Adrenal gland (tissue), 19 donors: ENCODE measurements at places on chromosomes 12 and 14. TPM values are rescaled to one million over a fixed set of nuclear protein-coding genes. Genes with fewer than 3 reads are reported as not detected.

DNA sequence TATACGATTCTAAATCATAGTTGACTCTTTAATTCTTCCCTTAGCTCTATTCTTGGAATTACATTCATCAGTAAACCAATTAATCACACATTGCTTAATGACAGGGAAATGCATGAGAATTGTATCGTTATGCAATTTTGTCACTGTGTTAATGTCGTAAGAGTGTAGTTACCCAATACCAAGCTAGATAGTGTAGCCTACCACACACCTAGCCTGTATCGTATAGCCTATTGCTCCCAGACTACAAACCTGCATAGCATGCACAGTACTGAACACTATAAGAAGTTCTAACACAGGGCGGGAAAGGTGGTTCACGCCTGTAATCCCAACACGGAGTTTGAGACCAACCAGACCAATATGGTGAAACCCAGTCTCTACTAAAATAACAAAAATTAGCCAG is 24.7 kb downstream of the HNRNPC start:
- DNase-seq, result no peak

SERPINA12 gene
- total RNA-seq, result not detected

GRCh38 chr14:50063876-50064420 is 52.4 kb downstream of the VCPKMT start:
- DNase-seq, result no peak

- no peak for DNase-seq
Measured at GRCh38 chr14:68253160-68253780, 433.7 kb downstream of the RAD51B start.

ACVRL1 gene
- total RNA-seq, result 45.2 TPM

- DNase-seq, result no peak
Measured at GRCh38 chr14:101915871-101916815, 48.2 kb upstream of the DYNC1H1 start.

DNA sequence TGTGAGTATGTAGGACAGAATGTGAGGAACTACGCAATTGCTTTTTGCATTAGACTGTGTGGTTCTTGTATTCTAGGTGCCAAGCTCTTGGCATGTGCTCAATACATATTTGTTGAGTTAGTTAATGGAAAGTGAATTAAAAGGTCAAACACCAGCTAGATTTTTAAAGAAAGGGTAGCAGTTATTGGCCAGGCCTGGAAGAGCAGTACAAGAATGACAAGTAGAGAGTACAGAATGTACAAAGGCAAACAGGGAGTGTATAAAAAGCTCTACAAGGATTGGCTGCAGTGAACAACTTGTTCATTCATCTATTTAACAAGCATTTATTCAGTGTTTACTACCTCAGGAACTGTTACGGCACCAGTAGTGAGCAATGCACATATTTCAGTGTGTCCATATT is 854.0 kb upstream of the SEL1L start:
- no peak for DNase-seq

FZD10 gene
- total RNA-seq, result 0.21 TPM

HOXC9 gene
- not detected for total RNA-seq
